ENCODE measurements at places on chromosomes 12 and 14.

DNA sequence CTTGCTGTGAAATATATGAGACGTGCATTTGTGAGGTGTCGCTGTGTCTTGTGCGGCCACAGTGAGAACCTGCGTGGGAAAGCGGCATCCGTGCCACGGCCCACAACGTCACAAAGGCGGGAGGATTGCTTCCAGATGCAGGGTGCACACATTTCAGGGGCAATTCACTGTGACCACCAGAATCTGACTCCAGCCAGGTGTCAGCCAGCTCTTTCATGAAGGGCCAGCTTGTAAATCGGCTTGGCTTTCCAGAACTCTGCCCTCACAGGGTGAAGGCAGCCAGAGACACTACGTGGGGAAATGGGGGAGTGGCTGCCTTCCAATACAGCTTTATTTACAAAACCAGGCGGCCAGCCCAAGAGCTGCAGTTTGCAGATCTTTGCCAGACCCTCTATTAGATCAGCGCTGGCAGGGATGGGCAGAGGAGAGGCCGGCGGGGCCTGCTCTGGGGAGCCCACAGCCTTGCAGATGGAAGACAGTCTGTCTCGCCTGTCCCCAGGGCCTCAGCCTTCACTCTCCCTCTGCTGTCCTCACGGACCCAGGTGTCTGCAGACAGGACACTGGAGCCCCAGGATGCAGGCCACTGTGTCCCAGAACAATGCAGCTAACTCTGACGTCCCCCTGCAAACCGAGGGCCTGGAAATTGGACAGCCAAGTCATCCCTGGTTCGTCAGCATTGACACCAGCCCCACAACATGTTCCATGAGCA lies 53.5 kb downstream of the ADGRD1 start:
- no peak for DNase-seq

DNA sequence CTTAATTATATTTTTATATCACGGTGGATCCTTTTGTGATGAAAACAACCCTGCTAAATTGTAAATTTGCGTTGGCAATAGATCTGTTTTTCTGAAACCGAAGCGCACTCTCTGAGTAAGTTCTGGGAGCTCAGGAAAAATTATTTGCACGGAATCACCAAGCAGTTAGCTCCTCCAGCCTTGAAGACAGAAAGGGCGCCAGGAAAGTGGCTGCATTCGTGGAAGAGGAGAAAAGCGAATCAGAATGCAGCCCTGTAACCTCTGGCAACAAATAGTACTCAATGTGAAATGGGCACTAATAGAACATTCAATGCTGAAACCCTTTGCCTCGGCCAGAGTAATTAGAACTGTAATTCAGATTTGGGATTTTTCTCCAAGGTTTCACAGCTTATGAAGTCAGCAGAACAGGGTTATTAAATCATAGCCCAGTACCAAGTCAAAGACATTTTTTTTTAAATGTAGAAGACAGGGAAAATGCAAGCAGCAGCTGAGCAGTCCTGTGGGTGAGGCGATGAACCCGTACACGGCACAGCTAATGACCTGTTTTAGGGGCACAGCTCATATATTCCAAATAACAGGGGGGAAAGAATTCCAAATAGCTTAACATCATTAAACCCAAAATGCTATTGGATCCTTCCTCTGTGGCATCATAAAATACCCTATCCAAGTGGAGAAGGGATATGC lies 251.4 kb downstream of the EGLN3 start:
- no peak for DNase-seq

- no peak for DNase-seq
Measured at GRCh38 chr14:92673601-92674150, 74.8 kb downstream of the LGMN start.

GRCh38 chr14:65421201-65421981 lies 8.9 kb downstream of the FUT8 start:
- no peak for DNase-seq

- DNase-seq = no peak
Measured at GRCh38 chr12:11855983-11856374, 206.5 kb downstream of the ETV6 start.

Measured in Karpas-422 (cell line).